B cell (primary cell): ENCODE measurements at places on chromosomes 1 and 21. TPM values are rescaled to one million over a fixed set of nuclear protein-coding genes. Genes with fewer than 3 reads are reported as not detected.

The GLIS1 gene
- total RNA-seq: not detected in 2 replicates

The CAMK2N1 gene
- total RNA-seq: 6.0 and 6.5 TPM in 2 replicates

The GPX7 gene
- 21.4 and 23.9 TPM in 2 replicates for total RNA-seq

The C2CD4D gene
- not detected in 2 replicates for total RNA-seq

The NECTIN4 gene
- not detected in 2 replicates for total RNA-seq

The EIF4G3 gene
- 76.0 and 80.9 TPM in 2 replicates for total RNA-seq

The BEND5 gene
- 15.5 and 19.5 TPM in 2 replicates for total RNA-seq

The HORMAD1 gene
- 1.1 and 2.1 TPM in 2 replicates for total RNA-seq

The BRINP3 gene
- total RNA-seq: not detected in 2 replicates

- DNase-seq: peak; percentile 23
- no peaks in the 10 kb centered on the region for H3K4me1 ChIP-seq
- no peaks in the 10 kb centered on the region for H3K36me3 ChIP-seq
- no peak overlapping the region for H3K27ac ChIP-seq
These were observed 32.3 kb downstream of the HHAT start for GRCh38 chr1:210360852-210361477.

DNA sequence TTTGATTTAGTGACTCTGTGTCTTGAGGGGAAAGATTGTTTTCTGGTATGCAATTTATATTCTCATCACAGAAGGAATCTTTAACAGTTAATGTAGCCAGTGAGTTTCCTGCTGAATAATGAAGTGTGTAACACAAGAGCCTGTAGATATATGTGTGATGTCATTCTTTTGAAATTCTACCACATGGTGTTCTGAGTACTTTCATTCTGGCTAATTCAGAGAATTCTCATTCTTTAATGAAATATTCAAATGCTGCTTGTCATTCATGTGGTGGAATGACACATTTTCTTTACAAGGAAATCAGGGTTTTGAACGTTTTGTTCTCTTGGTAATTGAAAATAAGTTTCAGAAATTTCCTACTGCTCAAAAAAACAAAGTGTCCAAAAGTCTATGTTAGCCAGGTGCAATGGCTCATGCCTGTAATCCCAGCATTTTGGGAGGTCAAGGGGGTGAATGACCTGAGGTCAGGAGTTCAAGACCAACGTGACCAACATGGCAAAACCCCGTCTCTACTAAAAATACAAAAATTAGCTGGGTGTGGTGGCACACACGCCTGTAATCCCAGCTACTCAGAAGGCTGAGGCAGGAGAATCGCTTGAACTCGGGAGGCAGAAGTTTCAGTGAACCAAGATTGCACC is 79.6 kb downstream of the MAP3K21 start:
- H3K4me1 ChIP-seq: no peaks in the 10 kb centered on the region
- no peaks in the 10 kb centered on the region for H3K27me3 ChIP-seq
- no peaks in the 10 kb centered on the region for H3K36me3 ChIP-seq
- no peak overlapping the region for H3K27ac ChIP-seq

DNA sequence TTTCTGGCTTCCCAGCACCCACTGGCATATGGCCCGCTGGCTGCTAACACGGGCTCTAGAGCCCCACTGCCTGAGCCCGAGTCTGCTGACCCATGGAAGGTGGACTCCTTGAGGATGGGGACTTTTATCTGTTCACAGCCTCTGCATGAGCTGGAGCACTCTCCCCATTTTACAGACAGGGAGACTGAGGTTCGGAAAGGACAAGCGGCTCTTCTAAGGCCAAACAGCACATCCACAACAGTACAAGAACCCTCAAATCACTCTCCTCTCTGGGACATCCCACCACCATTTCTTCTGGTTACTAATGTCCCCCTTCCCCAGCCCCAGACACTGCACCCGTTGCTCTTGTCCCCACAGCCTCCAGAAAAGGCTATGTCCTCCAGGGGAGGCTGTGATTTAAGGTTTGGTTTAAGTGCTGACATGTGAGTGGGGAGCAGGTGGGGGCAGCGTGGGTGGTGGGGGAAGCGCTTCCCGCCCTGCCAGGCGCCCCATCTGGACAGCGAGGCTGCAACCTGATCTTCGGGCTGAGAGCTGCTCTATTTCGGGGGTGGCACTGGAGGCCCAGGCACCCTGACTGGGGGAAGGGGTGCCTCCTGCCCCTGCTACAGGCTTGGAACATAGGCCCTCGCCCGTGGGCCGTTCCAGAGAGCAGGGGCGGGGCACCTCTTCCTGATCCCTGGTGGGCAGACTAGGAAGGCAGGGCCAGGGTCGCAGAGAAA is 104.8 kb upstream of the WNT4 start:
- no peaks in the 10 kb centered on the region for H3K36me3 ChIP-seq
- H3K27ac ChIP-seq: no peak overlapping the region
- no peak for DNase-seq
- no peaks in the 10 kb centered on the region for H3K4me1 ChIP-seq
- no peak overlapping the region for H3K4me3 ChIP-seq

- no peak overlapping the region for H3K27ac ChIP-seq
- H3K36me3 ChIP-seq: no peaks in the 10 kb centered on the region
- H3K4me1 ChIP-seq: no peaks in the 10 kb centered on the region
- DNase-seq: no peak
- no peaks in the 10 kb centered on the region for H3K27me3 ChIP-seq
These were observed 59.9 kb downstream of the UBE2U start for GRCh38 chr1:64263335-64263734.

GRCh38 chr1:76471536-76471935 is 395.7 kb upstream of the ST6GALNAC5 start:
- H3K36me3 ChIP-seq: no peaks in the 10 kb centered on the region
- H3K27me3 ChIP-seq: no peaks in the 10 kb centered on the region
- no peak overlapping the region for H3K4me3 ChIP-seq
- H3K4me1 ChIP-seq: no peaks in the 10 kb centered on the region
- H3K27ac ChIP-seq: no peak overlapping the region

DNA sequence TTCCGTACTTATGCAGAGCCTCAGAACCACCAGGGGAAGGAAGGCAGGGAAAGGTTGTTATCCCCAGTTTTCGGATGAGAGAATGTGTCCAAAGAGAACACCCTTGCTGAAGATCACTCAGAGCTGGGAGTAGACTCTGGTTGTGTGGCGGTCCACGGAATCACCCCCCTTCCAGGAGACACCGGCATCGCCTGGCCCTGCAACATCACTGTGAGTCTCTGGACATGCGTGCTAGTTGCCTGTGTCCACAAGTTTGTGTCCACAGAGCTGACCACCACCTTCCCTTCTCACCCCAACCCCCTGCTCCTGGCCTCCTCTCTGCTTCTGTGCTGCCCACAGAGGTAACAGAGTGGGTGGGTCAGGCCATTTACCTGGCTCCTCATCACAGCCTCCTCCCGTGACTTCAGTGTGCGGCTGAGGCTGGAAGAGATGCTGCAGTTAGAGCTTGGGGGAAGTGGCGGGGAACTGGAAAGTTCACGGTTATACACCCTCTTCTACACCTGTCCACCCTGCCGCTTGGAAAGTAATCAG is 7.3 kb downstream of the MYBPH start:
- H3K4me1 ChIP-seq: no peaks in the 10 kb centered on the region
- H3K4me3 ChIP-seq: no peak overlapping the region
- H3K36me3 ChIP-seq: no peaks in the 10 kb centered on the region
- DNase-seq: no peak
- H3K27ac ChIP-seq: no peak overlapping the region
- no peaks in the 10 kb centered on the region for H3K27me3 ChIP-seq

DNA sequence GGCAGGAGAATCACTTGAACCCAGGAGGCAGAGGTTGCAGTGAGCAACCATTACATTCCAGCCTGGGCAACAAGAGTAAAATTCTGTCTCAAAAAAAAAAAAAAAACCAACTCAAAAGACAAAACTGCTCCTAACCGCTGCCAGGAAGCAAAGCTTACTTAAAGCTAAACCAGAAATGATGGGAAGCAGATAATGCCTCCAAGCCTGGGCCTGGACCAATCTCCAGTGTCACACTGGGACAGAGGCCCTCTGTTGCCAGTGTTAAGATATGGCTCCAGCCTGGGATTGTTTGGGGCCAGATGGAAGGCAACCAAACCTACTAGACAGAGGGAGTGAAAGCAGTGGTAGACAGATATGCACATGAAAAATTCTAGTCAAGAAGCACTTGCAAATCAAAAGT is 36.9 kb downstream of the NSL1 start:
- H3K27me3 ChIP-seq: no peaks in the 10 kb centered on the region
- H3K4me1 ChIP-seq: peaks cover 38% of the 10 kb centered on the region
- no peak overlapping the region for H3K4me3 ChIP-seq
- no peaks in the 10 kb centered on the region for H3K36me3 ChIP-seq

DNA sequence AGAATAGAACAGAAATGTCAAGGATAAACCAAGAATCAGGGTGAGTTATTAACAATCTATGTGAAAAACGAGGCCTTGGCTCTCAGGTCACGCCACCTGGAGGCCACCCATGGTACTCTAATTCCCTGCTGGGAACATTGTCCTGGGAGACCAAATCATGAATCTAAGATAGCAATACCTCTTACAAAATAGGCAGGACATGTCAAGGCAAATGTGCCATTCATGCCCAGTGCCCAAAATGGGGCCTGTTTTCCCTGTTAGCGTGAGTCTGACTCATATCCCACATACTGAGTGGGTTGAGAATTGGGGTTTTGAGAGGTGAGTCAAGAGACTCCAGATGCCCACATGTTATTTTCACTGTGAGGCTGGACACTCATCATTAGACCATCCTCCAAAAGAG is 380.8 kb downstream of the HHIPL2 start:
- no peak overlapping the region for H3K4me3 ChIP-seq
- DNase-seq: peak; percentile 5
- no peaks in the 10 kb centered on the region for H3K4me1 ChIP-seq
- no peak overlapping the region for H3K27ac ChIP-seq
- H3K36me3 ChIP-seq: no peaks in the 10 kb centered on the region

GRCh38 chr1:244350027-244350426 is 101.7 kb downstream of the ADSS2 start:
- no peaks in the 10 kb centered on the region for H3K36me3 ChIP-seq
- H3K4me1 ChIP-seq: peaks cover 25% of the 10 kb centered on the region
- no peak overlapping the region for H3K27ac ChIP-seq
- peak; percentile 38 for DNase-seq

GRCh38 chr1:10961300-10961833 is 51.1 kb upstream of the TARDBP start:
- no peak overlapping the region for H3K27ac ChIP-seq
- H3K27me3 ChIP-seq: peaks cover 9% of the 10 kb centered on the region
- H3K36me3 ChIP-seq: no peaks in the 10 kb centered on the region
- H3K4me3 ChIP-seq: no peak overlapping the region
- H3K4me1 ChIP-seq: peaks cover 25% of the 10 kb centered on the region

DNA sequence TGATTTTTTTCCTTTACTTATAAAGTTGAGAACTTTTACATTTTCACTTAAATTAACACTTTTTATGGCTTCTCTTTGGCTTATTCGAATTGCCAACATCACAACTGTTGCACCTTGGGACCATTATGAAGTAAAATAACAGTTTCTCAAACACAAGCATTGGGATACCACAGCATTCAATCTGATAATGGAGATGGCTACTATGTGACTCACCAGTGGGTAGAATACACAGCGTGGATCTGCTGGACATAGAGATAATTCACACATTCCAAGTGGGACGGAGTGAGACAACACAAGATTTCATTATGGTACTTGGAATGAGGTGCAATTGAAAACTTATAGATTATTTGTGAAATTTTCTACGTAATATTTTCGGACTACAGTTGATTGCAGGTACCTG is 68.0 kb downstream of the ADAMTS1 start:
- H3K4me1 ChIP-seq: no peaks in the 10 kb centered on the region
- H3K4me3 ChIP-seq: no peak overlapping the region
- no peaks in the 10 kb centered on the region for H3K36me3 ChIP-seq
- DNase-seq: no peak
- H3K27ac ChIP-seq: no peak overlapping the region

- peaks cover 3% of the 10 kb centered on the region for H3K4me1 ChIP-seq
- no peak overlapping the region for H3K27ac ChIP-seq
- H3K27me3 ChIP-seq: peaks cover 6% of the 10 kb centered on the region
- DNase-seq: no peak
These were observed 3.4 kb upstream of the COL6A2 start for GRCh38 chr21:46094401-46095082.

DNA sequence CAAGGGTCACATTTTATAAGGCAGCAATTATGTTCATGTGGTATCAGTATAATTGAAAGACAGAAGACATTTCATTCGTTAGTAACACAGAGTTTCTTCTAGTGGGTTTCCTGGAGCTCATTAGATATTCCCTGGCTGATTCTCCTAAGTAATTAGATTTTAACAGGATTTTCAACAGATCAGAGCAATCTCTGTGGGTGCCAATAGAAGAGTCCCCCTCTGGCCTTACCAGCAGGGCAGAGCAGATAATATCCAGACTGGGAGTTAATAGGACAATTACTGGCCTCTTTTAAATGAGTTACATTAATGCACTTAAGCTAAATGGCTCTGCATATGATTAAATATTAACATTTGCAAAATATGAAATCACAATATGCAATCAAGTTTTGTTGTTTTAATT is 74.2 kb upstream of the FOXD3 start:
- H3K4me3 ChIP-seq: no peak overlapping the region
- no peak overlapping the region for H3K27ac ChIP-seq
- no peaks in the 10 kb centered on the region for H3K4me1 ChIP-seq
- DNase-seq: no peak
- H3K36me3 ChIP-seq: no peaks in the 10 kb centered on the region
- no peaks in the 10 kb centered on the region for H3K27me3 ChIP-seq

DNA sequence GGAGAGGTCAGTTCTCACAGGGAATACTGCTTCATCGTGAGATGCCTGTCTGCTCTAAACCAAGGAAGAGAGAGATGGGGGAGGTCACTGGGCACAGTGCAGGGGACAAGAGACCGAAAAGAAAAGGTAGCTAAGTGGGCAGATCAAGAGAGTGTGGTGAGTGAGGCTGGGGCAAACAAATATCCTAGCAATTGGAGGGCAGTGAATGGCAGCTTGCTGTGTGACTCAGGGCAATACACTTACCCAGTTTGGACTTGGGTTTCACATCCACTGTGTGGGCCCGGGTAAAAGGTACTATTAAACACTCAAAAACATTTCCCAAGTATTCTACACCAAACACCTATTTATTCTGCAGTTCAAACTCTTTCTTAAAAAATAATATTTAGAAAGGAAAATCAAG is 10.2 kb downstream of the PLXNA2 start:
- no peaks in the 10 kb centered on the region for H3K36me3 ChIP-seq
- no peak overlapping the region for H3K27ac ChIP-seq
- no peak overlapping the region for H3K4me3 ChIP-seq
- peaks cover 13% of the 10 kb centered on the region for H3K4me1 ChIP-seq

DNA sequence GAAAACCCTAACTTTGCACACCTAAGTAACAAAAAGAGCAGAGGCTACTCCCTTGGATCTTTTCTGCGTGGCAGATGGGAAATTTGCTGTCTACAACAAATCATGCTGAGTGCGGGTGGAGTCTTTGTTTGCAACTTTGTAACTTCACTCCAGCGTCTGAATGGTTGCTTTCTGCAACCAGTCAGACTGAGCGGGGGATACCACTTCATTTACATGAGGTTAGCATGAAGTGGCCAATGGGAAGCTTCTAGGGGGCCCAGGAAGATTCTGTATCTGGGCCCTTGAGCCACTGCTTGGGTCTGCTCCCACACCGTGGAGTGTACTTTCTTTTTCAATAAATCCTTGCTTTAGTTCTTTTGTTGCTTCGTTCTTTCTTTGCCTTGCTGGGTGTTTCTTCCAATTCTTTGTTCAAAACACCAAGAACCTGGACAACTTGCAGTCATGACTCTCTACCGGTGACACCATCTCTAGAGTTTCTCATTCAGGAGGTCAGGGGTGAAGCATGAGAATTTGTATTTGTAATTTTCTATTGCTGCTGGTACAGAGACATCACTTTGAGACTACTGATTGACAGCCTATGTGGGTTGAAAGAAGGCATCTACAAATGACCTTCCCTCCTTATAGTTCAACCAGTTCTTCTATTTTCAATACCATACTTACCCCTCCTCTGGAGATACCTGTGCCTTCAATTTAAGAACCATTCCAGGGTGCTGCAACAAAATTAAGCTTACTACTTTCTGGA is 55.8 kb upstream of the RC3H1 start:
- H3K4me1 ChIP-seq: no peaks in the 10 kb centered on the region
- H3K27ac ChIP-seq: no peak overlapping the region
- no peak for DNase-seq
- no peaks in the 10 kb centered on the region for H3K27me3 ChIP-seq
